ENCODE measurements at places on chromosomes 4 and X. TPM values are rescaled to one million over a fixed set of nuclear protein-coding genes. Genes with fewer than 3 reads are reported as not detected.

GRCh38 chr4:102355748-102356147, 10.5 kb upstream of the SLC39A8 start:
- no peak for DNase-seq

DNA sequence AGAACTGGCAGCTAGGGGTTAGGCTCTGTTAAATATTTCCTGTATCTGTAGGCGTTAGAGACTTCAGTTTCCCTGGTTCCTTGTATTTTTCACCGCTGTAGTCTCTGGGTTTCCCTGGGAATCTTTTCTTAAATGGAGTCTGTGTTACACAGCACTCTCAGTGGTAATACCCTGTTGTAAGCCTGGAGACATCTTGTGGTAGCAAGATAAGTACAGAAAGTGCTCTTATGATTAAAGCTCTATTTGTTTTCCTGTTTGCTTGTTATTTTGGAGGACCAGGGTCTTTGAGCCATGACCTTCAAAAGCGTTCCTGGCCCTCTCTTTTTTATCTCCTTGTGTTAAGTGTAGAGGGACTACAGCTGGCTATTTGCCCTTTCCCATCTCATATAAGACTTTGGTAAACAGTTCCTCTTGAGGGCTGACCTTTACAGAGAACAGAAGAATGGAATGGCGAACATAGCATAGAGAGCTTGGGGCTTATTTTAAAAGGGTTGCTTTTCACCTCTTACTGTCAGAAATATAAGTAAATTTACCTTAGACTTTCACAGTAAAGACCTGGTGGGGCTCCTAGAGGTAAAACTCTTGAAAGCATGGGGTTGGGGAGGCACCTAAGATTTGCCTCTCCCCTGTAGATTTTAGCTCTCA, 782.5 kb downstream of the FAT4 start:
- no peak for DNase-seq

GRCh38 chrX:35456891-35457290, 341.3 kb upstream of the MAGEB16 start:
- no peak for DNase-seq

- DNase-seq = no peak
These were observed 57.3 kb upstream of the PRSS12 start for GRCh38 chr4:118410138-118410537.

GRCh38 chr4:40241026-40241425, 44.2 kb downstream of the RHOH start:
- DNase-seq = no peak

DNA sequence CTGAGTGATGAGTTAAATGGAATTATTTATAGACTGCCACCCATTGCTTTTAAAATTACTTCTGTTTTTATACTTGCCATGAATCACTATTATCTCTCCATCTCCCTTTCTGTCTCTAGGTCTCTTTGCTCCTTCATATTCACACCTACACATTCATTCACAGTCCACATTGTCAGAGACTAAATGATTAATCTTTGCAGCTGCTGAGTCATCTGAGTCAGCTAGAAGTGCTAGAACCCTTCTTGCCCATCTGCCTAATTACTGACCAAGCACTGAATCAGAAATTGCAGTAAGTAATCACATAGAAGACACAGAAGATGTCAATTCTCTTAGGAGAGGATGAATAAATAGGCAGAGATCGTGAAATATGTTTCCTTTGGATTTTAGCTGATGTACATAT, 31.6 kb upstream of the RPS6KA6 start:
- DNase-seq = no peak

GRCh38 chr4:181569553-181569952, 673.6 kb upstream of the TENM3 start:
- DNase-seq = peak; percentile 19

- DNase-seq = no peak
These were observed 840.7 kb downstream of the PCDH18 start for GRCh38 chr4:136691607-136692006.

- no peak for DNase-seq
These were observed 49.5 kb downstream of the DMD start for GRCh38 chrX:33161829-33162228.

DNA sequence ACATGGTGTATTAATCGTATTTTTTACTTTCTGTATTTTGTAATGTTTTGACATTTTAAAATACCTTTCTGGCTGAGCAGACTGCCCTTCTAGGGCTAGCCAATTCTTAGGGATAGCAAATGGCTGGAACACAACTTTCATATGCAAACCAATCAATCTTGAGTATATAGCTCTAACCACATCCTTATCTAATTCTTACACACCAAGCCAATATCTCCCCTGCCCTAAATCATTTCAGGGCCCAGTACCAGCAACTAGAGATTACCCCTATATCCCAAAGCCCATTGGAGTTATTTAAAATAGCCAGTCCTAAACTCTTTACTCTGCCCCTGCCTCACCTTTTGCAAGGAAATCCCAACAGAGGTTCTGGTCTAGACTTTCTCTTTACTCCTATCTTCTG, 58.3 kb downstream of the INTS12 start:
- DNase-seq = no peak

GRCh38 chrX:150763810-150764209, 70.6 kb downstream of the MTMR1 start:
- DNase-seq = no peak

- peak; percentile 39 for DNase-seq
These were observed 45.9 kb downstream of the TEC start for GRCh38 chr4:48223633-48224295.

DNA sequence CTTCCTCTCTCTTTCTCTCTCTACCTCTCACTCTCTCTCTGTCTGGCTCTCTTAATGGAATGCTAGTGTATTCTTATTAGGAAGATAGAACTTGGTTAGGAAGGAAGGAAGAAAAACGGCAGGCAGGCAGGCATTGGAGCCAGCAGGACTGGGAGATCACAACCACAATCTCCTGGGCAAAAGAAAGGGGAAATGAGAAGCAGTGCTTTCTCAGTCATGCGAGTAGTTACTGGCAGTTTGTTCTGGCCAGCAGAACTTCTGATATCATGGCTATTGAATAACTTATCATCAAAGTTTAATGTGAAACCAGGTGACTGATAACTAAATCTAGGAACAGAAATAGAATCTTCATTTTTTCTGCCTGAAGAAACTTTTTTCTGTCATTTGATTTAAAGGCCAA, 60.9 kb upstream of the PAGE1 start:
- DNase-seq = no peak

DNA sequence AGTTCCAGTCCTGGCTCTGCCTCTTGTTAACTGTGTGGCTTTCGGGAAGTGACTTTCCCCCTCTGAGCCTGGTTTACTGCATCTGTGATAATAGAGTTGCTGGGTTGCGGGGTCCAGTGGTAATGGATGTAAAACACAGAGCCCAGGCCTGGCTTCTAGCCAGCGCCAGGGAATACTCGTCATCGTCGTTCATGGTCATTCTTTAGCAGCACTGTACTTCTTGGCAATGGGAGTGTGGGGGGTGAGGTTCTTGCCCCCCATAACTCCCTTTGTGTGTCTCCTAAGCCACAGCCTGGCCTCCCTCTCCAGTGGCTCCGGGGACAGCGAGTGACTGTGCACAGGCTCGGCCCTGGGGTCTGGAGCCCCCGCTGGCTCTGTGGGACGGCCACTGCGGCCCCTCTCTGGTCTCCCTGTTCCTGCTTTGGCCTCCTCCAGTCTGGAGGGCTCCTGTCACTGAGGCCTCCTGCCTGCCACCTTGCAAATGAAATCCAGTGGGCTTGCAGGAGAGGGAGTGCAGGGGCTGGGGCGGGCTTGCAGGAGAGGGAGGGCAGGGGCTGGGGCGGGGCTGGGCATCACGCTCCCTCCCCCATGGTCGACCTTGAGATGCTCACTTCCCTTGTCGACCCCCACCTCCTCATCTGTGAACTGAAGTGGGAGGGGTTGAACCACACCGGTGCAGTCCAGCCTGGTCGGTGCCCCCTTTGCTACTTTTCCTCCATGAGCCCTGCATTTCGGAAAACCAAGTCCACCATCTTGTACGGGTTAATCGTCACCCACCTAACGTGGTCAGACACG, 13.2 kb downstream of the PSAPL1 start:
- no peak for DNase-seq

GRCh38 chr4:176335421-176335820, 15.7 kb downstream of the SPCS3 start:
- no peak for DNase-seq

- no peak for DNase-seq
These were observed 507.6 kb downstream of the CENPC start for GRCh38 chr4:67037504-67038227.

DNA sequence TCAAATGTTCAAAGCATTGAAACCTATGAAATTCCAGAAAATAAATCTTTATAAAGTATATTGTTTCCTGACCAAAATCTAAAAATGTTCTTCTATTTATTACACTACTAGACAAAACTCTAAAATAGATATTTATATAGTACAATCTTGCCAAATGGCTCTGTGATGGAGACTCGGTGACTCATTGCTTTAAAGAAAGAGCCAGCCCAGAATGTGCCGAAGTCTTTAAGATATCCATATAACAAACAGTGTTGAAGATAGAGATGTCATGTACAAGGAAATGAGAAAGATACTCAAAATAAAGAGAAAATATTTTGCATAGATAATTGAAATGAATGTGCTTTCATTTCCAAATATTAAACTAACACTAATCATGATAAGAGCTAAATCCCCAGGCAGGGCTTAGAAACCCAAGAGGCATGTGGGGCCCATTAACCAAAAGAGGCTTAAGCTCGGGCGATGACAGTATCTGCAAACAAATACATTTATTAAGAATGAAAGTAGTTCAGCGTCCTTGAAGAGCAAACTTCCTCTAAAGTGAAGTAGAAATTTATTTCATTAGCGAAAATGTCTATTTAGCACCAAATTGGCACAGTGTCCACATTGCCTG, 102.1 kb upstream of the FAM9B start:
- DNase-seq = no peak

GRCh38 chrX:21476909-21477308, 102.7 kb downstream of the CNKSR2 start:
- no peak for DNase-seq

- no peak for DNase-seq
These were observed 5.4 kb downstream of the MEPE start for GRCh38 chr4:87838205-87838604.

DNA sequence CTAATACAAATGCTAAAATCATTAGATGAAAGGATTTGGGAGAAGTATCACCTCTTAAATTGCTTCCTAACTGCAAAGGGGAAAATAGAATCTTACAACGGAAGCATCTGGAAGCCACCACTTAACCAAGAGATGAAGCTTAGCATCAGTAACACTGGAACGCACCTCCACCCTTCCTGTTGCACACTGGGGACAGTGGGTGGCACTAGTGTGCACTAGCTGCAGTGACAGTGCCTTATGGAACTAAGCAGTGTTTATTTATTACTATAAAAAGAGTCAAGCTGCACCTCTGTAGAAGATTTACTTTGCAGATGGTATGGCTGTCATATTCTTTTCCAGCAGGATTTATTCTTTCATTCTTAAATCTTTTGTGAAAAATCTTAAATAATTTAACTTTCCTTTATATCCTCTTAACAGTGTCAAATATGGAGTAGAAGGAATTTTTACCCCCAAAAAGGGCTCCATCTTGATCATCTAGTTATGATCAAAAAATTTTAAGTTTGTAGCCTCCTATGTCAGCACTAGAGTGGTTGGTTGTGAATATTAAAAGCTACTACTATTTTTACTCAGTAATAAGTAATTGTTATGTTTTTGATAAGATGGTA, 76.7 kb downstream of the SCD5 start:
- peak; percentile 10 for DNase-seq

DNA sequence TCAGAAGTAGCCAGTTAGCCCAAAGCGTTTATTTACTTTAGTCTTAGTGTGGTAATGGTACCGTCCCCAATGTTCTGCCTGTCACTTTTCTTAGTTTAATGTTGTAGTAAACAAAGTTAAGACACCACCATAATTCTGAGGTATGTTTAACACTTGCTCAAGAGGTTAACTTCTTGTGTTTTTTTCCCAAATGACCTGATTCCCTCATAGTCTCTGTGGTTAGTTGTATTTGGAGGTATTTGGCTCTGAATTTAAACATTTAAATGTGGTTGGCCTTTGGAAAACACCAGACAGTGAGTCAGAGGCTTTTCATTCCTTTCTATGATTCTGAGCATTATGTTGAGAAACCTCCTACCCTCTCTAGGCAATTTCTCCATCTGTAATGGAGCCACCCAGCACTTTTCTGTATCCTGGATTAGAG, 47.9 kb downstream of the CXCL1 start:
- DNase-seq = no peak

- DNase-seq = peak; percentile 7
These were observed 19.0 kb upstream of the MAGEB2 start for GRCh38 chrX:30196322-30196721.

DNA sequence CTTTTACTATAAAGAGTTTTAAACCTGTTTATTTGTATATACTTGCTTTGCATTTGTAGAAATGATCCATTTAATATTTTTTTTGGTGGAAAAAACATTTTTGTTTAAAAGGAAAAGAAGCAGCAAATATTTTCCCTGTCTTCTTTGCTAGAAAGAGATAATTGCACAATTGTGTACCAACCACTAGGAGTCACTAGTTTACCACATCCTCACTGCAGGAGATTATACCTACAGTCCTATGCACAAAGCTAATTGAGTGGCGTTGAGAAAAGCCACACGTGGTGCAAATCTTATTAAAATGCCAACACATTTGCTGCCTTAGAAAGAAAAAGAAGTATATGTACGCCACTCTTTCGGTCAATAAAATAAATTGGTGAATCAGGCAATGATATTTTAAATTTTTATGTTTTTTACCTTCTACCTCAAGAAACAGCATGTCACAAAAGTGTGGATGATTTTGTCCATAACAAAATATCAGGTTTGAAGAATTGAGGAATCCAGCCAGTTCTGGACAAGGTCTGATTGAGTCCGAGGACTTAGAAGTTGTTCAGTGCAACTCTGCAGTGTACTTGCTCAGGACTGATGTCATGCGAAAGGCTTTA, 102.9 kb downstream of the GRXCR1 start:
- DNase-seq = no peak

The ZBTB49 gene
- 3.9 TPM for total RNA-seq

The SPANXA2 gene
- total RNA-seq = not detected

The FGF16 gene
- total RNA-seq = not detected

The LRCH2 gene
- not detected for total RNA-seq

The MAGEA12 gene
- total RNA-seq = not detected

The PPP4R3C gene
- total RNA-seq = not detected

The BLOC1S4 gene
- total RNA-seq = 15.7 TPM

The MGARP gene
- total RNA-seq = 0.22 TPM

The SH2D1A gene
- total RNA-seq = 0.15 TPM

The HTN1 gene
- not detected for total RNA-seq

The MORC4 gene
- total RNA-seq = 20.6 TPM

Measured in HCT116 (cell line).